ENCODE measurements at places on chromosomes 4 and X.

DNA sequence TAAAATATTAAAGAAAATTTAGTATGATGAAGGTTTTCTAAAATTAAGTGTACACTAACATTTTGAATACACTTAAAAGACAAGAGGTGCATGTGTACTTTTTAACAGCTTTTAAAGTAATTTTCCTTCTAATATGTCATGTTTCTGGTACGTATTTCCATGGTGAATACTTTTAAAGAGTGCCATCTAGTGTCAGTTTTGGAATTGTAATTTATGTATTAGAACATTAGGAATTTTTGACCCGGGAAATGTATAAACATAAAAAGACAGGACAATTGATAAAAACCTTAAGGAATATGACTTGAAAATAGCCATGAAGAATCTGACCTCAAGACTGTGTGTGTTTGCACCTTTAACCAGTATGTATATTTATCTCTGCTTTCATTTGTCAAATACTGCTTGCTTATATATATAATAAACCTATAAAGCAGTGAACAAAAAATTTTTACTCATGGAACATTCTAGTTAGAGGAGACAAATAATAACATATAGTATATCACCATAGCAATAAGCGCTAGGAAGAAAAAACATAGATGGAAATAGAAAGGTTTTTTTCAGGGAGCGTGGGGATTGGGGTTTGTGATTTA is 7.2 kb downstream of the GSTCD start:
- no peak for DNase-seq

- DNase-seq, result no peak
These were observed 275.9 kb downstream of the GPC3 start for GRCh38 chrX:133709501-133709900.

- no peak for DNase-seq
These were observed 38.6 kb downstream of the COL4A6 start for GRCh38 chrX:108399418-108400165.

DNA sequence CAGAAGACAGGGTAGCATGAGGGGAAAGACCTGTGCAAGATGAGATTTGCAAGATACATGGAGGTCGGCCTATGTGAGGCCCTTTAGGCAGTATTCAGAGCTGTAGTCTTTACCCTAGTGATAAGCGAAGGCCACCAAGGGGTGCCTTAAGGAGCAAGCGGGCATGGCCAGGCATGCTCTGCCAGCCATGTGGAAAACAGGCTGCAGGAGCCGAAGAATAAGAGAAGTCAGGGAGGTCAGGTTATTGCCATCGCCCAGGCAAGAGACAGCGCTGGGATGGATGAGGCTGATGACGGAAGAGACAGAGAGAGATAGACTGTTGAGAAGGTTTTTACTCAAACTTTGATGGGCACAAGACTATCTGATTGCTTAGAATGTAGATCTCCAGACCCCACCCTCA is 7.0 kb upstream of the FATE1 start:
- no peak for DNase-seq

- DNase-seq, result no peak
These were observed 129.1 kb downstream of the MSL3 start for GRCh38 chrX:11887175-11887574.

DNA sequence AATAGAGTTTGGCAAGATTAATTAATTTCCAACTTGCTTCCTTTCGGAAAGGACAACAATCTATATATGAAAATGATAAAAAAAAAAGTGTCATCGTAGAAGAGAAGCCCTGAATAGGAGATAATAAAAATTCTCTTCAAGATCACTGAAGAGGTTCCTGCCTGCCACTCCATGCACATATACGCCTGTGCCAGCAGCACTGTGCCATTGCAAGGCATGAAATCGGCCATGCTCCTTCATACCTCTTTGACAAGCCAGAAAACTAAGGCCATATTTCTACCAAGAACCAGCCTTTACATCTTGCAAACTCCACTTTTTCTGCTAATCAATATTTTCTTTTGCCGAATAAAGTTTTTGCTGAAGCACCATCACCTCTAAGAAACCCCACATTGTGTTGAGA is 365.5 kb downstream of the CXXC4 start:
- DNase-seq, result no peak

GRCh38 chrX:17040711-17041110 is 94.3 kb downstream of the REPS2 start:
- DNase-seq, result no peak

DNA sequence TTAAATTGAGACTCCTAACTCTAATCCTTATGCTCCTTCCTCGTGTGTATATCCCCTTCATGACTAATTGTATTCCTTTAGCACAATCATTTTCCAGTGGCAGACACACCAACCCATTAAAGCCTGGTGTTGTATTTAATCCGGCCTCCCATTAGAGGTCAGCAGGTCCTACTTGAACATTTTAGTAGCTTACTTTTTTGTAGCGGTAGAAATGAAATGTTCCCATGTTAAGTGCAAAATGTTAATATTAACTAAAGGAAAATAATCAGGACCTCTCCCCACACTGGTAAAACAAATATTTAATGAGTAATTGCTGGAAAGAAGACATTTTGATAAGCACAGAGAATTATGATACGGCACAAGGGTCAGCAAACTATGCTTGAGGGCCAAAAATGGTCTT is 3.4 kb downstream of the RAB33B start:
- no peak for DNase-seq

- DNase-seq, result no peak
These were observed 23.1 kb upstream of the SLC6A14 start for GRCh38 chrX:116413273-116413672.

All from activated T-cell treated with anti-CD3 and anti-CD28 coated beads for 4 hours (primary cell).